ENCODE measurements at places on chromosomes 3 and 15. TPM values are rescaled to one million over a fixed set of nuclear protein-coding genes. Genes with fewer than 3 reads are reported as not detected.

ANO10 gene
- polyA plus RNA-seq = 28.7 TPM

ADGRG7 gene
- not detected for polyA plus RNA-seq

FEZF2 gene
- not detected for polyA plus RNA-seq

MYEF2 gene
- polyA plus RNA-seq = 9.4 TPM

FOXB1 gene
- not detected for polyA plus RNA-seq

THPO gene
- polyA plus RNA-seq = 0.10 TPM

VPS13C gene
- 8.6 TPM for polyA plus RNA-seq

DNA sequence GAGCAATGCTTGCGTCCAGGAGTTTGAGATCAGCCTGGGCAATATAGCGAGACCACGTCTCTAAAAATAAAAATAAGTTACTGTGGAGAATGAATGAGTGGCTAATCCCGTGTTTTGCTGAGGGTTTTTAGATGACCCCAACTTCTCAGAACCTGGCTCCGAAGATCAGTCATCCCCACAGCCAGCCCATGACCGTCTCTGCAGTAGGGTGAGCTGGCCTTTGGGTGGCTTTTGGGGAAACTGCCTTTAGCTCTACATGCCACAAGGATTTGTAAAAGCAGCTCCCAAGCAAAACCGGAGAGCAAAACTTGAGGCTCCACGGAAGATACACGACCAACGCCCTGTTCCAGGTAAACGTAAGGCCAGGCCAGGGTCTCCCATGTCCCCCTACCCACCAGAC, 39.2 kb upstream of the TFRC start:
- no peak overlapping the region for H3K27ac ChIP-seq
- no peak for DNase-seq
- H3K36me3 ChIP-seq = no peaks in the 10 kb centered on the region
- no peak overlapping the region for H3K4me3 ChIP-seq
- peaks cover 7% of the 10 kb centered on the region for H3K27me3 ChIP-seq
- H3K4me1 ChIP-seq = no peaks in the 10 kb centered on the region

GRCh38 chr15:64911311-64912186, at the start of gene ANKDD1A:
Gene ANKDD1A (plus strand): TSS chr15:64911902. CDS start chr15:64911931, 29 bp downstream.
- H3K4me3 ChIP-seq = peak within 1 kb of the TSS; percentile 35
- DNase-seq = peak; percentile 56
- H3K4me1 ChIP-seq = peaks cover 4% of the 10 kb centered on the region

- no peak overlapping the region for H3K4me3 ChIP-seq
- no peak overlapping the region for H3K27ac ChIP-seq
- peaks cover 16% of the 10 kb centered on the region for H3K4me1 ChIP-seq
Observed at GRCh38 chr3:197752107-197752506, 2.4 kb downstream of the FYTTD1 start.

DNA sequence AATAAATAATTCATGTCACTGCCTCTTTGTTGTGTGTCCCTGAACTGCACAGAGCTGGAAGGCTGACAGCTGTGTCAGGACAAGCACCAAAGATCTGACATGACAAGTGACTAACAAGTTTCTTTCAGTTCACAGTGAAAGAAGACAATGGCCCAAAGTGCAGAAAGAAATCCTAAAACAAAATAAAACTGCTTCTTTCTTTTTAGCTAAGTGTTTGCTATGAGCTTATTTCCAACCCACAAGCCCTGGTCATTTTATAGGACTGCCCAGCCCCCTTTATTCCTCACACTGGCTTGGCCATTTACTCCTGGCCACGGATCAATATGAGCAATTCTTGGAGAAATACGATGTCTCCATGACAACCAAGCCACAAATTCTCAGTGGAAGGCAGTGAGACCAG, 238.5 kb downstream of the WDR72 start:
- no peak overlapping the region for H3K27ac ChIP-seq
- H3K4me3 ChIP-seq = no peak overlapping the region
- no peak for DNase-seq

- H3K27me3 ChIP-seq = no peaks in the 10 kb centered on the region
- H3K4me3 ChIP-seq = no peak overlapping the region
- no peaks in the 10 kb centered on the region for H3K36me3 ChIP-seq
- DNase-seq = no peak
Observed at GRCh38 chr3:78957456-78957855, 810.3 kb downstream of the ROBO1 start.

DNA sequence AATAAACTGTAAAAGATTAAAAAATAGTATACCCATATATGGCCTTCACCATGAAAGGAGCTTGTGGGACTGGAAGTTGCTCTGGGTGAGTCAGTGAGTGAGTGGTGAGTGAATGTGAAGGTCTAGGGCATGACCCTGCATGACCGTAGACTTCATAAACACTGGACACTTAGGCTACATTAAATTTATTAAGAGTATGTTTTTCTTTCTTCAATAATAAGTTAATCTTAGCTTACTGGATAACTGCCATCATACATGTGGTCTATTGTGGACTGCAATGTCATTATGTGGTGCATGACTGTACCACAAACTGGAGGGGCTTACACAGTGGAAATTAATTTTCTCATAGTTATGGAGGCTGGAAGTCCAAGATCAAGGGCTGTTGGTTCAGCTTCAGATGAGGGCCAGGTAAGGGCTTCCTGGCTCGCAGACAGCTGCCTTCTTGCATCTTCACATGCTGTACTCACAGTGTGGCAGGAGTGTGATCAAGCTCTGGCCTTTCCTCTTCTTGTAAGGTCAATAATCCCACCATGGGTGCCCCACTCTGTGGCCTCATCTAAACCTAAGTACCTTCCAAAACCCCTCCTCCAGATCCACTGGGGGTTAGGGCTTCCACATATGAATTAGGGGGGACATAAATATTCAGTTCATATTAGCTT, 40.8 kb upstream of the PRR23E start:
- DNase-seq = no peak
- H3K4me3 ChIP-seq = no peak overlapping the region
- H3K27ac ChIP-seq = no peak overlapping the region
- H3K4me1 ChIP-seq = no peaks in the 10 kb centered on the region

DNA sequence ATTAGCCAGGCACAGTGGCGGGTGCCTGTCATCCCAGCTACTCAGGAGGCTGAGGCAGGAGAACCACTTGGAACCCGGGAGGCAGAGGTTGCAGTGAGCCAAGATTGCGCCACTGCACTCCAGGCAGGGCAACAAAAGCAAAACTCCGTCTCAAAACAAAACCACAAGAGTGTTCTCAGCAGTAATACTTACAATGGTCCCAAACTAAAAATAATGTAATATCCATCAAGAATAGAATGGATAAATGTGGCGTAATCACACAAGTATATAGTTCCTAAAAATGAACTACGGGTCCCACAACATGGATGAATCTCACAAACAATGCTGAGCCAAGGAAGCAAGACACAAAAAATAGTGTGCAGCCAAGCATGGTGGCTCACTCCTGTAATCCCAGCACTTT, 39.2 kb downstream of the STAG1 start:
- H3K4me3 ChIP-seq = no peak overlapping the region
- DNase-seq = no peak
- no peaks in the 10 kb centered on the region for H3K27me3 ChIP-seq
- H3K27ac ChIP-seq = no peak overlapping the region
- H3K36me3 ChIP-seq = no peaks in the 10 kb centered on the region

GRCh38 chr3:51669241-51670052, 1.6 kb upstream of the TEX264 start:
- H3K36me3 ChIP-seq = no peaks in the 10 kb centered on the region
- no peaks in the 10 kb centered on the region for H3K27me3 ChIP-seq
- DNase-seq = peak; percentile 86
- peaks cover 12% of the 10 kb centered on the region for H3K4me1 ChIP-seq
- no peak overlapping the region for H3K4me3 ChIP-seq
